ENCODE measurements at places on chromosomes 5 and 9.
A peak's percentile ranks its signal among the peaks of the same experiment; 100 is the strongest.

GRCh38 chr5:119271758-119272730 lies 83.8 kb upstream of the TNFAIP8 start:
- DNase-seq: no peak

GRCh38 chr9:120100595-120100994 lies 479.4 kb downstream of the CDK5RAP2 start:
- DNase-seq: no peak

DNA sequence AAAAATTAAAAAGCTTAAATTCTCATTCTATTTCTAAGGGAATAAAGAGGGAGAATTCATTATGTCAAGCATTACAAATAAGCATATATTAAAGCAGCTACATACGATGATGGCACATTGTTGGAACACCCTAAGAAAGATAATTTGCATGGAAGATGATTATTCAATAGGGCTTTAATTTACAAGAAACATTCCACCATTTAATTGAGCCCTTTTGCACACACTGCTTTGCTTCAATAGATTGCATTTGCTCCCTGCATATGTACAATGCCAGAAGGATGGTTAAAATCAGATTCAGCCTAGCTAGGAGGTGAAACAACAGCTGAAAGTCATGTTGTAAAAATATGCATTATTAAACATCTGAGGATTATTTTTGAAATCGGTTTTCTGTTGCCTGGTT lies 21.8 kb downstream of the KIAA1958 start:
- DNase-seq: no peak

- DNase-seq: no peak
These were observed 120.1 kb upstream of the PCA3 start for GRCh38 chr9:76644171-76644570.

DNA sequence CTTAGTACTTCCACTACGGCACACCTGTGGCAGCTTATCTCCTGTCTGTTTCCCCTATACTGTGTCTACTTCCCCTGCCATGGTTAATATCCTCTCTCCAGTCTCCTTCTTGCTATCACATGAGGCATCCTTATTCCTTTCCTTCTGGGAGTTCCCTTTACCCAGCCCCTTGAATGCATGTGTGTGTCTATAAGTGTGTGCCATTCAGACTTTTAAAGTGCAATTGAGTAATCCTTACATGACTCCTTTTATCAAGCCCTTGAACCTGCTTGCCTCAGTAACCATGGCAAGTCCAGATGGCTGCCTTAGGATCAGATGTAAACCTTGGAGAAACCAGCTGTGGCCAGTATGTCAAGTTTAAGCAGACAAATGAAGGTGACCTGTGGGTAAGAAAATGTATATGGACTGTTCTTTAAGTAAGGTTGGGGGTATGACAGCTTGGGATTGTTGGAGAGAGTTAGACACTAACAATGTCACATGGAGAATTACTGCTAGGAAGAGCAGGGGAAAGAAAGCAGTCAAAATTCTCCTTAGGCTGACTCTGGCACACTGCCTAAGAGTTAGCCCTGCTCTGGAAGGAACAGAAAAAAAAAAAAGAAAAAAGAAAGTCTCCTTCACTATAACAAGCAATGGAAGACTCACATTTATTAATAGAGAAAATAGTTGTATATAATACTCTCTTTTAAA lies 142.1 kb downstream of the HINT1 start:
- DNase-seq: no peak

- DNase-seq: no peak
These were observed 339.5 kb upstream of the ISL1 start for GRCh38 chr5:51043745-51044144.

- no peak for DNase-seq
These were observed 25.7 kb downstream of the IPPK start for GRCh38 chr9:92644278-92644677.

DNA sequence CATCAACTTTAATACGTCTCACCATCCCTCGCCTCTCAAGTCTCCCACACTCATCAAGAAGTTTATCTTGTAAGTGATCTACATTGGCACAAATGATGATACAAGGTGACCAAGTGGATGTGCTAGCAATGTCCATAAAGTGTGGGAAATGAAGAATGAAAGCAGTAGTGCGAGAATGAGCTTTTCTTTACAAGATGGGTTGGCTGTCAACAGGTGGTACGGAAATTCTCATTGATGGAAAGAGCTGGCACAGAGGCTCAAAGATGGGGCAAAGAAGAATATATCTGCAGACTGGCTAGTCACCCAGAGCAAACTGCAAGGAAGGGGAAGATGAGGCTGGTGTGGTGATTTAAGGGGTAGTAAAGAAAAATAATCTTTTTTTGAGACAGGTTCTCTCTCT lies 640.8 kb downstream of the MAT2B start:
- no peak for DNase-seq

- DNase-seq: no peak
These were observed 238.5 kb downstream of the KIF4B start for GRCh38 chr5:155252025-155252424.

- no peak for DNase-seq
These were observed 159.4 kb downstream of the TENT4A start for GRCh38 chr5:6872441-6873160.

GRCh38 chr9:15271403-15271802 lies 35.6 kb downstream of the TTC39B start:
- no peak for DNase-seq

GRCh38 chr5:141664733-141665461 lies 13.7 kb upstream of the FCHSD1 start:
- peak; percentile 80 for DNase-seq

DNA sequence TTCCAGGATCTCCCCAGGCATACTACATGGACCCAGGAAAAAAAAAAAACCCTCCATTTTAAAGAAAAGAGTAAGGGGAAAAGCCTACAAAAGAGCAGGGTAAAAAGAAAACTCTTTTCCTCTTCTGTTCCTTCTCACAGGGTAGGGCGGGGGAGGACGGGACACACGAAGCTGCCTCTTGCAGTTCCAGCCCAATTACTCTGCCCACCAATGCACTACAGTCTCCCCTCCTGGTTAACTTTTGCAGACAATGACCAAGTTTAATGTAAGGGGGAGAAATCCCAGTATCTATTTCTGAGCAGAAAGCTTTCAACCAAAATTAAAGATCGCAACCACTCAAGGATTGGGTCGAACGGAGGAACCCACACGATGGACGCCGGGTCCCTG lies 1.3 kb downstream of the BRD3 start:
- DNase-seq: no peak

- no peak for DNase-seq
These were observed 123.9 kb upstream of the HAPLN1 start for GRCh38 chr5:83844449-83845068.

- DNase-seq: no peak
These were observed 16.7 kb upstream of the UBQLN1 start for GRCh38 chr9:83724436-83724835.

- DNase-seq: no peak
These were observed 412.8 kb downstream of the TLE4 start for GRCh38 chr9:79984429-79985067.

DNA sequence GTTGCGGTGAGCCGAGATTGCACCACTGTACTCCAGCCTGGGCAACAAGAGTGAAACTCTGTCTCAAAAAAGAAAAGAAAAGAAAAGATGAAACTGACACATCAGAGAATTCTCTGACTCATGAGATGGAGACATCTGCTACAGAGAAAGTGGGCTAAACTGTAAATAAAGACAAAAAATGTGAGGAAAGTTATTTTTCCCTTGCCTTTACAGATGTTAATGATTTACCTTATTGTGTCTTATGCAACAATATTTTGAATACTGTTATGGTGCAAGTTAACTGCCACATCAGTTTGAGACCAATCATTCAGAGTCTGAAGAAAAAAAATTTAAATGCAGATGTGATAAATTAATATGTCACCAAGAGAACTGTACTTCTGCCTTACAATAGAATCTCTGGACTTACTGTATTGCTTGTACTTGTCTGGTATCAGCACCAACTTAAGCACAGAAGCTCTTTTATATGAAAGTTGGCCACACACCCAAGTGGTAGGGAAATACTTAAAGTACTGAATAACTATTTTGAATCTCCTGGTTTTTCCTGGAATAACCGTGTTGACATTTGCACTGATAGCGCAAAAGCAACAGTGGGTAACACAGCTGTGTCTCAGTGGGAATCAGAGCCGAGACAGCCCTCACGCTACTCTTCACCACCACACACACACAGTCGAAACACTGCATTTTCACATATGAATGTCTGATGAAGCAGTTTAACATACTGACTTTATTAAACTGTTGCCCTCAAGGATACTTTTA lies 169.9 kb downstream of the FANCC start:
- DNase-seq: no peak

- no peak for DNase-seq
These were observed 142.7 kb downstream of the C5orf15 start for GRCh38 chr5:133825631-133826289.

GRCh38 chr5:8538821-8539220 lies 669.9 kb downstream of the MTRR start:
- DNase-seq: no peak

GRCh38 chr5:137191179-137191578 lies 307.9 kb downstream of the SPOCK1 start:
- DNase-seq: no peak

- DNase-seq: no peak
These were observed 40.5 kb downstream of the SEMA4D start for GRCh38 chr9:89457376-89457855.

- DNase-seq: no peak
These were observed 662 bp upstream of the DOLPP1 start for GRCh38 chr9:129080298-129080600.

GRCh38 chr9:83219924-83220438 lies 157.0 kb upstream of the RASEF start:
- DNase-seq: no peak

DNA sequence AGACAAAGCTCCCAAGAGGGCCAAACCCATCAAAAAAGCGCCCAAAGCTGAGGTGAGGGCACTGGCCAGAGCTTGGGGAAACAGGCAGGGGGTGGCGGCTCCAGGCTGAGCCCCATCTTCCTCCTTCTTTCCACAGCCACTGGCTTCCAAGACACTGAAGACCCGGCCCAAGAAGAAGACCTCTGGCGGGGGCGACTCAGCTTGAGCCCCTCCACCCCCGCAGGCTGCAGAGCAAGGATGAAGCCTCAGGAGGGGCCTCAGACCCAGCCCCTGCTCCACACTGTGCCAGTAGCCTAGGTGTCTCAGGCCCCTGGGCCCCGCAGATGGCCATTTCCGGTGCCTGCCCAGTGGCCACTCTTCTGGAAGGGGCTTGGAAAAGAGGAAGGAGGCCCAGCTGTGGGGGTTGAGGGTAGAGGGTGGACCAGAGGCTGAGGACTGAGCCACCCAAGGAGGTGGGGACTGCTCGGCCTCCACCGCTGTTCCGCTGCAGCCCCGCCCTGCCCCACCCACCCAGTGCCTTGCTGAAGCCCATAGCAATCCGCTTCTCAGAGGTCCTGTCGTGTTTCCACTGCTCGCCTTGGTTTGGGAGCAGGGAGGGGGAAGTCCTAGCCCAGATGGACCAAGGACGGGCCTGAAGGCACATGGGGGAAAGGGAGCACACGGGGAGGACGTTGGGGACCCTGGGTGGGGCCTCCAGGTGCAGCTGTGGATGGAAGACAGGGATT lies 6.9 kb downstream of the REEP2 start:
- no peak for DNase-seq

Measured in activated CD4-positive, CD25-positive, alpha-beta regulatory T cell treated with anti-CD3 and anti-CD28 coated beads, Interleukin-2, amount 50 U/mL, for 72 hours (primary cell).